Adipocyte (in vitro differentiated cells): ENCODE measurements at places on chromosomes 12 and 14.
A peak's percentile ranks its signal among the peaks of the same experiment; 100 is the strongest.

GRCh38 chr12:55443776-55444175 is at the start of gene OR6C2:
Gene OR6C2, plus strand, starts transcription at chr12:55444076. Its CDS starts 8,138 bp downstream, at chr12:55452214.
- no peak for DNase-seq

- no peak for DNase-seq
These were observed 62.3 kb downstream of the UNC79 start for GRCh38 chr14:93493054-93493453.

DNA sequence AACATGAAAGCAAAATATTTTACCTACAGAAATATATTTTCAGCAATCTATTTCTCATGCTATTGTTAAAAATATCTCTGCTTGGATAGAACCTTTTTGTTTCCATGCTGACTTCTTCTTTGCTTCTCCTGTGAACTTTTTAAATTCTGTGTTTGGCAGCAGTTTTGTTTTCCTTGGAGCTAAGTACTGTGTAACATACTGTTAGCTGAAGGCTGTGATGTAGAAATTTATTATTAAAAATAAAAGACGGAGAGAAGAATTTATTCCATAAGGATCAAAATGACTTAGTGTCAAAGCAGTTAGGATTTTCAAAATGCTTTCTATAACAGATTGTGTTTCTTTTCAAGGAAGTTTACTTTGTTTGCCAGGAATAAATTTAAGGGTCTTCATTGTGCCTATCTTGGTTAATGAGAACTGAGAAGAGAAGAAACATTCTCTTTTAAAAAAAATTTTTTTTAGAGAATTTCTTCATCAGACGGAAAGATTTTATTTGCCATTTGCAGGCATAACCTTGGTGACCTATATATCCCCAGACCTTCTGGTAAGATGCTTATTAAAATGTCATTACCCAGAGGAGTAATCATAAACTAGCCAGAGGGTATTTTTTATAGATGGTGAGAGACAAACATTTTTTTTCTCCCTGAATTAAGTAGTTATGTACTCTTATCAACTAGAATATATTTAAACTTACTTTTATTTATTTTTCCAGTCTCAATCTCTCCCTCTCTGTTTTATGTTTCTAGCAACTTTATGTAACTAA is 147.1 kb upstream of the SLCO1C1 start:
- peak; percentile 77 for DNase-seq

GRCh38 chr12:51381226-51382079 is 9.8 kb downstream of the GALNT6 start:
- DNase-seq, result peak; percentile 33

DNA sequence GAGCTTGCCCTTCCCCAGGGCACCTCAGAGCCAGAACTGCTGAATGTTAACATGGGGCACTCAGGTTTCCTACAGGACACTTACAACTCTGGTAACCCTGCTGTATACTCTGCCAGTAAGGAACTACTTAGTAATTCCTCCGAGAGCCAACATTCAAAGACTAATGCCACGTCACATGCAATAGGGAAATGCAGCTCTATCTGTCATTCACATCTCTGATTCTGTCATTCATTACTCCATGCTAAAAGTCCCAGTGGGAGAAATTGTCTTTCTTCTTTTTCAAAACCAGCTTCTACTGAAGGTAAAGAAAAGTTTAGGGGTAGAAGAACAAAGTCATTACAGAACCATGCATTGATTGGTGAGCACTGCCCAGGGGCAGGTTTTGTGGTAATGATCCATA is 189.2 kb downstream of the DAD1 start:
- no peak for DNase-seq

GRCh38 chr12:12425001-12425400 is 68.1 kb downstream of the BORCS5 start:
- DNase-seq, result peak; percentile 24

DNA sequence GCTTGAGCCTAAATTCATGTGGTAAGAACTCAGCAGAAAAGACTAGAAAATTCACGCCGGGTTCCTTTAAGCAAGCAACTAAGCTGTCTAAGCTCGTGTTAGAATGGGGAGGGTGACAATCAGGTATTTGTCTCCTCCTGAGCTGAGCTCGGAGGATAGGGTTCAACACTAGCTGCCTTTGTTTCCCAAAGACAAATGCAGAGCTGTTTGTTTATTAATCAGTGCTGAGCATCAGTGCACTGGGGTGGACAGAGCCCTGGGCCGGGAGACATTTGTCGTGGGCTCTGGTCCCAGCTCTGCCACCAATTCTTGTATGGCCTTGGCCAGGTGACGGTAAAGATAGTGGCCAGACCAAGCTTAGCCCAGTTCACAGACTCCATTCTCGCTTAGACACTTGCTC is 43.7 kb downstream of the DEGS2 start:
- no peak for DNase-seq

DNA sequence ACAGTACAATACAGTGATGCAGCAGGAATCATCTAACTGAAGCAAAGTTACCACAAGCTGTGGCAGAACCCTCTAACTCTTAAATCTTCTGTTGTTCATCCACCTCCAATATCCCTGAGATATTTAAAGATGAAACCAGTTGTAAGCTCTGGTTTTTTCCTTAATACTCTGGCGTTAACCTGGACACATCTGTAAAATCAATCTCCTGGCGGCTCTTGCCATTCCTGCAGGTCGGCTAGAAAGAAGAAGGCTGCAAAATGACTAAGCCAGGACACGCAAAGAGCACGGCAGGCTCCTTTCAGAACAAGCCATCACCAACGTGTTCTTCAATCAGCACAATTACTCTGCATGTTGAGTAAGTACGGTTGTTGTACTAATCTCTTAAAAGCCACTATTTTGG is 309.3 kb downstream of the MED13L start:
- DNase-seq, result no peak

DNA sequence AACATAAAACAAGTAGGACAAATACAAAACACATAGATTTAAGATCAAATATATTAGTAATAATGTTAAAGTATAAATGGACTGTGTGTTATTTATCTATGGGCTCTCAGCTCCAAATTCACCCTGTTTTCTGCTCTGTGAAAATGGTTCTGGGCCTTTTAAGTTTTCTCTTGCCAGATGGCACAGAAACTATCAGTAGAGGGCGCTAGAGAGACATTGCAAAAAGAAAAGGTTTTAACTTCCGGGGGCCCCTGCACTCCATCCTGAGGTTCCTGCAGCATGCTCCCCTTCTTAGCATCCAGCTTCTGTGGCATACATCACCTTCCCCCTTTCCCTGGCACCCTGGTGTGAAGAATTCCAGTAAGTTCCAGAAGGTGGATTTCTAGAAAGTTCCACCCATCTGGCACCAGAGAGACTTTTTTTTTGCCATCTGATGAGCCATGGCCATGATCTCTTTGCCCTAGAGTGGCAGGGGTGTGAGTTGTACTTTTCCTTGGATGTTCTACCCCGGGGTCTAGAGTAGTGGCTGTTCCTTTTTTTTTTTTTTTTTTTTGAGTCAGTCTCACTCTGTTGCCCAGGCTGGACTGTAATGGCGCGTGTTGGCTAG is 29.3 kb downstream of the ZCRB1 start:
- DNase-seq, result peak; percentile 9

GRCh38 chr12:124286414-124286813 is 8.5 kb upstream of the RFLNA start:
- peak; percentile 11 for DNase-seq

DNA sequence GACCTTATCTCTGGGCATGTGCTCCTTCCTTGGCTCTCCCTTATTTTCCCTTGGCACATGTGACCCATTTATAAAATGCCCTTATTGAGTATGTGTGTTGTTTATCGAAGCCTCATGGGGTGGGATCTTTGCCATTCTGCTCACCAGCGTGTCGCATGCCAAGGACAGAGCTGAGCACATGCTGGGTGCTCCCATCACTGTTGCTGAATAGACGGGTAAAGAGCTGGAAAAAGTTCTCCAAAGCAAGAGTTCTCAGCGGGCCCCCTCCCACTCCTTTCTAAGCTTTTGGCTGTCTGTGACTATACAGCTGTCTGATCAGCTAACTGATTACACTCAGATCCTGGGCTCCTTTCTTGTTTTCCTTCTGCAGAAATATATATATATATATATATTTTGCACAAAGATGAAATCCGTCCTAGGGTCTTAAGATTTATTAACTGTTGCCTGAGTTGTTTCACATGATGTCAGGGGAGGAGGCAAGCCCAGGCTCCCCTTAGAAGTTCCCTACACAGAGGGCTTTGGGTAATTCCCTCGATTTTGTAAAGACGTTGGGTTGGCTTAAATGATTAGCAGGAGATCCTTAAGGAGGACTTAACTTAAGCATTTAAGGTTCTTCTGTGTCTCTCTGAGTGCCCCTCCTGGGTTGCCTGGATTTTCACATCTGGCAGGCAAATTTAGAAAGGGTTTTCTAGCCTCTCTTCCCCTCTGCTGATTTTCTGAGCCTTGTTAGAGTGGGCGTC is 71.6 kb downstream of the TMEM132C start:
- DNase-seq, result no peak

- DNase-seq, result no peak
These were observed 454.4 kb downstream of the FUT8 start for GRCh38 chr14:65866886-65867285.

- DNase-seq, result no peak
These were observed 62.2 kb upstream of the LHX5 start for GRCh38 chr12:113533842-113534375.

- DNase-seq, result peak; percentile 51
These were observed at the start of gene DTX3 for GRCh38 chr12:57604454-57604991. Gene DTX3, plus strand, starts transcription at chr12:57604824. Its CDS starts 1,694 bp downstream, at chr12:57606518.

DNA sequence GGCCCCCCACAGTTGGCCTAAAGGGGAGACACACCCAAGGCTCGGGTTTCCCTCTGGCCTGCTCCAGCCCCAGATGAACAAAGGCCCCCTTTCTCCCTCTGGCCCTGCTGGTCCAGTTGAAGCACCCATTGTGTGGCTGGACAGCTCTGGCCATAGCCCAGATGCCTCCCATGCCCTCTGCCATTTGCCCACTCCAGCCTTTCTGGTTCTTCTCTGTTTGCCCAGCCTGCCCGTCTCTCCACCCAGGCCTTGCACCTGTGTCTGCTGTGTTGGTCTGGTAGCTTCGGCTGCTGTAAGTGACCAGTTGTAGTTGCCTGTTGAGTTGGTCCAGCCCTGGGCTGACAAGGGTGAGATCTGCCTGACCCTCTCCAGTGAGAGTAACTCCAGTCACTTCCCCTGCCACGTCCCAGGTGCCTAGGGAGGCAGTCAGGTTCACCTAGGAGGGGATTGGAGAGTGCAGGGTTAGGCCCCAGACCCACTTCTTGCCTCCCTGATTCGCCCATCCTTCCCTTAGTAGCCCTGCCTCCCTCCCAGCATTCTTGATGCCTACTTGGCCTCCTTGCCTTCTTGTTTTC is 3.0 kb downstream of the B4GALNT1 start:
- no peak for DNase-seq

GRCh38 chr14:89719366-89720075 is 235.0 kb downstream of the EFCAB11 start:
- DNase-seq, result no peak

DNA sequence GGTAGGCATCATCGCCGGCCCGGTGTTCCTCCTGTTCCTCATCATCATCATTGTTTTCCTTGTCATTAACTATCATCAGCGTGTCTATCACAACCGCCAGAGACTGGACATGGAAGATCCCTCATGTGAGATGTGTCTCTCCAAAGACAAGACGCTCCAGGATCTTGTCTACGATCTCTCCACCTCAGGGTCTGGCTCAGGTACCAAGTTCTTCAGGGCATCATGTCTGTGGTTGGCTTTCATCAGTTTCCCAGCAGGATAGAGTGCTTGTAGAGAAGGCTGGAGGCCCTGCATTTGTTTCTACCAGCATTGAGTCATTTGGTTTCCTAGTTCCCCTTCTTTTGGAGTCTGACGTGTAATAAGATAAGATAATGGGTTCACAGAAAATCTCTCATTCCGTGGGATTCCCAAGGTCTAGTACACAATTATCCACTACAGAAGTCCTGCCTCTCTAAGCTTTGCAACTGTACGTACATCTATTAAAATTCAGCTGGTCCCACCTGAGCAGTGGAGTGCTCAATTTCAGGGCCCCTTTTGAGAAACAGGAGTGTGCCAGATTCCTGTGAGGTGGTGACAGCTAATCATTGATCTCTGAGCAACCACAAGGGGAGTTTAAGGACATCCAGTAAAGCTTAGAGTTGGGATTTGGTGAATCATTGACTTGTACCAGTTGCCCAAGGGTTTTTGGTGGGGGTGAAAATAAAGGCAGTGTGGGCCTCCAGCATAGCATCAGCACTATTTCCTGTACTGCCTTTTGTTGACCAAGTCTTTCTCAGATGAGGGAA is 25.1 kb downstream of the ACVR1B start:
- peak; percentile 13 for DNase-seq

- DNase-seq, result no peak
These were observed 11.3 kb upstream of the ERP27 start for GRCh38 chr12:14949631-14950030.

- no peak for DNase-seq
These were observed 42.2 kb upstream of the LDHB start for GRCh38 chr12:21699851-21700250.

GRCh38 chr14:71395151-71395604 is 487.9 kb downstream of the PCNX1 start:
- DNase-seq, result no peak

GRCh38 chr12:69150083-69150795 is 89.1 kb upstream of the CPSF6 start:
- DNase-seq, result no peak

DNA sequence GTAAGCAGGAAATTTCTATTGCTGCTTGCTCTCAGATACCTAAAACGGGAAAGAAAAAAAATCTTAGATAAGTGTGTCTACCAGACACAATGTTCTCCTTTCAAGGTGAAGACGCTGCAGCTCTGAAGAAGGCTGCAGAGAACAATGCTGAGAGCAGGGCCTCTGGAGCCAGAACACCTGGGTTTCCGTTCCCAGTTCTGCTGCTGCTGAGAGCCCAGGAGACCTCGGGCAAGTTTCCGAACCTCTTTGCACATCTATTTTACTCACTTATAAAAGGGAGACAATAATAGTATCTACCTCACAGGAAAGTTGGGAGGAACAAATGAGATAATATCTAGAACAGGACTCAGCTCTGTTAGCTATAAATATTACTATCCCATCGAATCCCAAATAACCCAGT is 122.9 kb downstream of the TMTC1 start:
- no peak for DNase-seq

DNA sequence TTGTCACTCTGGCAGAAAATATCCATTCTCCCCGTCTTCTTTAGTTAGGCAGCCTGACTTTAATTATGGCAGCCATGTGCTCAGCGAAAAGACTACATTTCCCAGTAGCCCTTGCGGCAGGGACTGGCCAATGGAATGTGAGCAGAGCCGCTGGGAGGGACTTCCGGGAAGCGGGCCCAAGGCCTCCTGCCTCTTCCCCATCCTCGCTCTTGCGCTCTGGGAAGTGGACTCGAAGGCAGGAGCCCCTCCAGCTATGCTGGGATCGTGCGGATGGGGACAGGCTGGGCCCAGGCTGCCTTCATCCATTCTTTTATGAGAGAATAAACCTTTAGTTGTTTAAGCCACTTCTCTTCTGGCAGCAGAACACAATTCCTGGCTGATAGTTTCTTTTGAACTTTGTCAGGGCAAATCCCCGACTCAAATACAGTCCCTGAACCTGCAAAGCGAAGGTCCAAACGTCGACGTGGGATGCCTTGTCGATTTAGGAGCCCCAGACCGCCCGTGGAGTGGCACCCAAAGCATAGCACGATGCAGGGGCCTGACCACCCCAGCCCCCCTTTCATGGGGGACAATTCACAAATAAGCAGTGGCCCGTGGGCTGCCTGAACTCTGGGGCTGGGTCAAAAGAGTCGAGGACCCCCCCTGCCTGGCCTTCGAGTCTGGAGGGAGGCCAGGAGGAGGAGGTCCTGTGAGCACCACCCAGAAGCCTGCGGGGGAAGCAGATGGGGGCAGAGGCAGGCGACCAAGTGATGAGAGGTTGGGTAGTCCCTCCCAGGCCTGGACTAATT is 15.6 kb upstream of the LRTM2 start:
- DNase-seq, result peak; percentile 94

GRCh38 chr12:68264857-68265256 is 11.5 kb upstream of the IL22 start:
- DNase-seq, result peak; percentile 63

- DNase-seq, result peak; percentile 77
These were observed 59.3 kb downstream of the C14orf132 start for GRCh38 chr14:96098309-96098998.
